Activated CD8-positive, alpha-beta memory T cell treated with anti-CD3 and anti-CD28 coated beads, Interleukin-2, amount 50 U/mL, for 48 hours (primary cell): ENCODE measurements at places on chromosomes 16 and 17.

DNA sequence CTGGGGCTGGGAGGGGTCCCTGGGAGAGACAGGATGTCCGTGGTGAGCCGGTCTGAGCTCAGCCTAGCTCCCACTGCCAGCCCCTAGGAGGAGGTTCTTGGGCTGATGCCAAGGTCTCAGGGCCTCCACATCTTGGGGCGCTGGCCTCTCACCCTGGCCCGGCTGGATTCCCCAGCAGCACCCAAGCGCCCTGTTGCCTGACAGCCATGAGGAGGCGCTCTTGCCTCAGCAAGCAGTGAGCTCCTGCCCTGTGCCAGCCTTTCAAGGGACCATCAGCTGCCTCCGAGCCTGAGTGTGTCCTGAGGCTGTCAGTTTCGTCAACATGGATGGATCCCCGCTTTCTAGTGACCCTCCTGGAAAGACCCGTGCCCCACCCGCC, 234.9 kb upstream of the CIBAR2 start:
- no peak for DNase-seq

DNA sequence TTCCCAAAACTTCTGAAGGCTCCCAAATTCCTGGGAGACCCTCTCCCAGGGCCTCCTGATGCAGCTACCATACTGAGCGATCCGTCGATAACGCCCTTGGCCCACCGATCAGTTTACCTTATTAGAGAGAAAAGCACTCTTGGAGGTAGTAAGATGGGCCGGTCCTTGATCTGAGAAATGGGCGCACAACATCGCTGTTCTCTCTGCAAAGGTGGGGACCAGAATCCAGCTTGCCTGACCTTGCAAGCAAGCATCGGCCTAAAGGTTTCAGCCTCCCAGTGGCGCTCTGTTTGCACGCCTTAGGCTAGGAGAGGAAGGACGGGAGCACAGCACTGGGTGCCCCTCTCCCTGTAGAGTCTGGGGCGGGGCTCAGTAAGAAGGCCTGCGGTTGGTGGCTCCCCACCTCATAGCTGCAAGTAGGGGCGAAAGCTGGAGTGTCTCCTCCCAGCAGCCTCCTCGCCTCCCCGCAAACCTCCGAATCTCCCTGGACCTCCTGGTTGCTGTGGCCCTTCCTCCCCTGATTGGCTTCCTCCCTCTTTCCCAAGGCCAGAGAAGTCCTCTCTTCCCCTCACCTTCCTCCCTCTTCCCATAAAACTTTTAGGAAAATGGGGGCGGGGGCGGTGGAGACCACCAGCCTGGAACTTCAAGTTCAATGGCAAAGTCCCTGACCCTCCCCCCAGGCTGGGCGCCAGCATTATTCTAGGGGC, at the start of gene PRAC1:
Gene PRAC1 (minus strand): TSS at position 318 of the 707 bp plus-strand sequence. CDS start 126 bp downstream, at position 192.
- no peak for DNase-seq

DNA sequence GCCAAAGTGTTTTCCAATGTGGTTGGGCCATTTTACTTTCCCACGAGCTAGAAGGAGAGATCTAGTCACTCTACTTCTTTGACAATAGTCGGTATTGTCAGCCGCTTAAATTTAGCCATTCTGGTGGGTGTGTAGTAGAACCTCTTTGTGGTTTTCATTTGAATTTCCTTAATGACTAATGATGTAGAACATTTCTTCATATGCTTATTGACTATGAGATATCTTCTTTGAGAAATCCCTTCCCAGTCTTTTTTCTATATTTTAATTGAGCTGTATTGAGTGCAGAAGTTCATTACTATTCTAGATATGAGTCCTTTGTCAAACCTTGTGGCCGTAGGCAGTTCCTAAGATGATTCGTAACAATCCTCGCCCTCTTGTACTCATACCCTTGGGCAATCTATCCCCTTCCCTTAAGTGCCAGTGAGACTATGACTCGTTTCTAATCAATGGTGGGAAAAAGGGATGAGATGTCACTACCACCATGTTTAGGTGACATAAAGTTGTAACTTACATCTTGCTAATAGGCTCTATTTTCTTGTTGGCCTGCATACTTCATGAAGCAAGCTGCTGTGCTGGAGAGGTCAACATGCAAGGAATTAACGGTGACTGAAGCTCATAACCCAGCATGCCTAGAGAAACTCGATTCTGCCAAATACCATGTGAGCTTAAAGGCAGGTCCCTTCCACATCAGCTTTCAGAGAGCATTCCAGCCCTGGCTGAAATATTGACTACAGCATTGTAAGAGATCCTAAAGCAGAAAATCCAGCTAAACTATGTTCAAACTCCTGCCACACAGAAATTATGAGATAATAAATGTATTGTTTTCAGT, 817.9 kb upstream of the SOX9 start:
- no peak for DNase-seq

DNA sequence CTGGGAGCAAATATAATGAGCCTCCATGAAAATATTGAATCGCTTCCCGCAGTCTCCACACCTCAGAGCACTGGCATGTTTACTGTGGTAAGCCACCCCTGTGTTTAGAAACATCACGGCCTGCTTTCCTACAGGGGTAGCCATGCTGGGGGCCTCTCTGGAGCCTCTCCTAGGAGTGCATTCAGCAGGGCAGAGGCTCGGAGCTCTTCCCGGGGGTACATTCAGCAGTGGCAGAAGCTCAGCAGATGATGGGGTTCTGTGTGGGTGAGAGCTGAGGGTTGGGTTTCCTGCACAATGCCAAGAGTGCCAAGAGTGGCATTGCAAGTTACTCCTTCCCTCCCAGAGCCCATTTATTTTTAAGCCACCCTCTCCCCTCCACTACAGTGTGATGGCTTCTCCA, 386.6 kb downstream of the SEC14L1 start:
- peak; percentile 47 for DNase-seq

DNA sequence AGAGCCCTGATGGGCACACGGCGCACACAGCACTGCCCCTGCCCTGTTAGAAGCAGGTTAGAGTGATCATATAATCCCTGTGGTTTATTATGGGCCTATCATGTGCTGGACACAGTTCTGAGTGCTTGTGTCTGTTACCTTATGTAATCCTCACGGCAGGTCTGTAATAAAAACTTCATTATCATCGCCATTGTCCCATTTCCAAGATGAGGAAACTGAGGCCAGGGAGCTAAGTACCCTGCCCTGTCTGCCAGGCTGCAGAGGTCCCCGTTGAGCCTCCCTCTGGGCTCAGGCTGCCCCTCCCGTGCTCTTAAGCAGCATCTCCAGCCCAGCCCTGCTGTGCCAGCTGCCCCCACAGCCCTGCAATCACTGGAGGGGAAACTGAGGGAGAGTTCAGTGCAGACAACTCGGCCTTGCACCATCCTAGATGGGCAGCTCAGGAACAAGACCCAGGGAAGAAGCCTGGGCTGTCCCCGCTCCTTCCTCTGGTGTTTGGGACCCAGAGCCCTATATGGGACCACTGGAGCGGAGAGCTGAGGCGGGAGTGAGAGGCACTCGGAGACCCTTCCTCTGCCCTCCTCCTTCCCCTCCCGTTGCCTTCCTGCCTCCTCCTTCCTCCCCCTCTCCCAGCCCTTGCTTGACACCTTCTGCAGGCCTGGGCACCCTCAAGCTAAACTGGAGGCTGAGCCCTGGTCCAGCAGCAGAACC, 42.0 kb downstream of the WNT3 start:
- DNase-seq = no peak

- no peak for DNase-seq
These were observed 66.7 kb downstream of the TANGO6 start for GRCh38 chr16:68910051-68910450.

DNA sequence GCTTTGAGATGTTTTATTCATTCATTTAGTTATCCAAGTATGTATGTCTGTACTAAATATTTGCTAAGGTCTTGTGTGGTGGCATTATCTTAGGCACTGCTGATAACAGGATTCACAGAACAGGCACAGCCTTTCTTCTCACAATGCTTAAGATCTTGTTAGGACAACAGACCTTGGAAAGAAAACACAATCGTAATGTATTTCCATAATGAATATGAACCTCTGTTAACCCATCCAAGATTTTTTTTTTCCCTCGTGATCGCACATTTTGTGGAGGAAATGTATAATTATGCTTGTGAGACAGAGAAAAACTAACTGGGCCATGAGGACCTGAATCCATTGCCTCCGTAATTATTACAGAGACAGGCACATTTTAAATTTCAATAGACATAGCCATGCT, 121.9 kb downstream of the NPIPB5 start:
- DNase-seq = no peak

GRCh38 chr16:57304169-57305061, 19.9 kb upstream of the PLLP start:
- DNase-seq = no peak

DNA sequence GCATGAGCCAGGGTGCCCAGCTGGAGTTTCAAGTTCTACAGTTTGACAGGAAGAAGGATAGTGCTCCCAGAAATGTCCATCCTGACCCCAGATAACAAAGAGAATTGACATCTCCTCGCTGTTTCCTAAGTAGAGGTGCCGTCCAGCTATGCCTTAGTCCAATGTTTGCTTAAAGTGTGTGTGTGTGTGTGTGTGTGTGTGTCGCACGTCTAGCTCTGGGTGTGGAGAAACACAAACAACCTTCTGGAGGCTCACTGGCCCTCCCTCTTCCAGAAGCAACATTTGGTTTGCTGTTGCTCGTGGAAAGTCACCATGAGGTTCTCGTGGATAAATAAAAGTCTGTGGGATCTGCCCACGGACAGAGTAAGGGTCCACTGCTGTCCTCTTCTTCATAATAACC, 22.1 kb downstream of the EMP2 start:
- DNase-seq = no peak

- DNase-seq = no peak
These were observed 325.9 kb downstream of the ZFHX3 start for GRCh38 chr16:72721981-72722380.

DNA sequence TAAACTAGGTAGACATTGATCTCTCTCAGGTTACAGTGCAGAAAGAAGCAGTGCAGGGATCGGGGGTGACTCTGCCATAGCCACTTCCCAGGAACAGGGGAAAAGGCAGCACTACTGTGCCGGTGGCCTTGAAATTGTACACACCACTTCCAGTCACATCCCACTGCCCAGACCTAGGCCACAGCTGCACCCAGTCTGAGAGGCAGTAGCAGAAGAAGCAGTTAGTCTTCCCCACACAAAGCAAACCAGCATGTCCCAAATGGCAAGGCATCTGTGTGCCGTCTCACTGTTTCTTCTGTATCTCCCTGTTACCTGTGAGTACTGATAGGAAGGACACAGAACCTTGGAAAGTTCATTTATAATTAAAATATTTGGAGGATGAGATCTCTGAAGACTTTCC, 47.0 kb downstream of the TMC6 start:
- DNase-seq = no peak
